NCI-H1092 (cell line): ENCODE measurements at places on chromosomes 16 and 17.

GRCh38 chr17:55398689-55399088 is 22.9 kb downstream of the MMD start:
- no peak for DNase-seq

DNA sequence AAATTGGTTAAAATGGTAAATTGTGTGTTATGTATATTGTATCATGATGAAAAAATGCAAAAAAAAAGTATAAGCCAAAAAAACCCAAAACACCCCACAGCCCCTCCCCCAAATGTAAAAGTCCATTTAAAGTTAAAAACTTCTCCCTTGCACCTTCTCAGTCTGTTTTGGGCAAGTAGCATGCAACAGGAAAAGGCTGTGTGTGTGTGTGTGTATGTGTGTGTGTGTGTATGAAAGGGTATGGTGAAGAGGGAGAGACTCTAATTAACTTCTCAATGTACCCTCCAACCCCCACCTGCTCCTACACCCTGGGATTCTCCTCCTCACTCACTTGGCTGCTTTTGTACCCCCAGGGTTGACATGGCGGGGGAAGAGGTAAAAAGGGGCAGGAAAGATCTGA is 9.2 kb upstream of the GGT6 start:
- no peak for DNase-seq

GRCh38 chr17:82970067-82970466 is 109.3 kb upstream of the METRNL start:
- DNase-seq = no peak

GRCh38 chr16:80803339-80804055 is 901 bp downstream of the CDYL2 start:
- no peak for DNase-seq

- DNase-seq = no peak
Observed at GRCh38 chr16:85537795-85538401, 75.2 kb upstream of the GSE1 start.

DNA sequence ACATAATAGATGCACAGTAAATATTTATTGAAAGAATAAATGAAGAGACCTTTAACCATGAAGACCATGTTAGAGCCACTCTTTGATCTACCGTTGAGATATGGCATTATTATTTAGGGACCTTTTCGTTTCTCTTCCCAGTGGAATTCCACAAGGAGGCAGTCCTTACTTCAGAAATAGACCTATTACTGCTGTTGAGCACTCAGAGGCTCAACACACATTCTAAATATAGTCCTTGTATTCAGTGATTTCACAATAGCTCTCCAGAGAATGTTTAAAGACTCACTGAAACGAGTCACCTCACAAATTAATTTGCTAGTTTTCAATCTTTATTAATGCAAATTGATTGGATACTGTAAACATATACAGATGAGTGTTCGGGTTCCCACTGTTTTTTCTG is 603.8 kb downstream of the CDH8 start:
- no peak for DNase-seq

DNA sequence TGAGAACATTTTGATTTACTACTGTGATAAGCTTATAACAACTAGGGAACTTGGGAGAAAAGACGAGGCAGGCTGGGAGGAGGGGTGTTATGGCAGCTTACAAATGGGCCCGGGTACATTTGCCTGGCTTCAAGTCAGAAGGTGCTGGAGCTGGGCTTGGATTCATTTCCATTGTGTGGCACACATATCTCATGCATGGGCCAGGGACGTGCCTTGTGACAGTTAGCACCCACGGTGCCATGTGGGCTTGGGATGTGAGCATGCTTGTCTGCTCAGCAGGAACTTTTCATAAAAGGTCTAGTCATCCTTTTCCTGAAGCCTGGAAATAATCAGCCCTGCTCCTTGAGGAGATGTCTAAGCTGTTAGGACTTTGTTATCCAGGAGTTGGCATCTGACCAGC is 572.2 kb downstream of the CDH13 start:
- DNase-seq = no peak

- DNase-seq = no peak
Observed at GRCh38 chr16:70582280-70582978, 58.8 kb downstream of the SF3B3 start.

GRCh38 chr17:77887110-77887463 is 71.4 kb upstream of the TNRC6C start:
- no peak for DNase-seq

- DNase-seq = no peak
Observed at GRCh38 chr17:57552114-57552624, 192.9 kb downstream of the CCDC182 start.

GRCh38 chr16:89706518-89707260 is 5.2 kb upstream of the SPATA2L start:
- no peak for DNase-seq

DNA sequence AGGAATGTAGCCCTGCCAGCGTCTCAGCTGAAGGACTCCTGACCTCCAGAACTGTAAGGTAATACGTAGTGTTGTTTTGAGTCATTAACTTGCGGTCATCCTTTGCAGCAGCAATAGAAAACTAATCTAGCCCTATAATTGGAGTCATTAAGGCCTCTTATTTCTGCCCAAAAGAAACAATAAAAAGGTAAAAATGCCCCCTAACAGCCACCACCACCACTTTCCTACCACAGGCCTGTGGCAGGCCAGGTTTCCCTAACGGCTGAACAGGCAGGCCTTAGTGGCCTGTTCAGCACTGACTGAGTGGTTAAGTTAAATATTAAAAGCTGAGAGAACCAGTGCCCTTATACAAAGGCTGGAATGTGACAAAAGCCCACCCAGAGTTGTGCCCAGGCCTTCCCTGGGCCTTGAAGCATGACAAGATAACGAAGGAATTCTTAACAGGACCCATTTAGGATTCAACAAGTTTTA is 286.5 kb upstream of the ERCC4 start:
- no peak for DNase-seq

- DNase-seq = no peak
Observed at GRCh38 chr16:59899940-59900339, 1165.8 kb upstream of the GOT2 start.

DNA sequence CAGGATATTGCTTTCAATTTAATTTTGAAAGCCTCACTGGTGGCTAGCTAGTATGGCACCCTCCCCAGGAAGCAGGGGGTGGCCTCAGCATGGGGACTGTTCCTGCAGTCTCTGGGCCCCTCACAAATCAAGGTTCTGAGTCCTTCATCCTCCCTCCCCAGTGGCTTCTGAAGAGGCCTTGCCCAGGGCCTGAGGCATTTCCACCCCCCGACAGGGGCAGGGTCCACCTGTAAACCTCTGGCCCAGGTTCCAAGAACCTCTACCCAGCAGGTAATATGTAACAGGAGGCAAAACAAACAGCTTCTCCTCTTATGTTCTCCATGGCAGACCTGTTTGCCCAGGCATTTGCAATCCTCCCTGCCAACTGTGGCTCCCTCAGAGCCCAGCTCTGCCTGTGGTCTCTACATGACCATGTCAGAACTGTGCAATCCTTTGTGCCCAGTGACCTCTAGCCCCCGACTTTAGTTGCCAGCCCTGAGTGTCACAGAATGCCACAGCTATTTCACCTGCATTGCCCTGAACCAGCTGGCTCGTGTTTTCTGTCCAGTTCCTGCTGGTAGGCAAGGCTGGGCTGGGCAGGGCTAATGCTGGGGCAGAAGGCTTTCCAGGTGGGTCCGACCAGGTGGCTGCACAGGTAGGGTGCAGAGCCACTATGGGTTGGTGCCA is 14.3 kb downstream of the ACSF2 start:
- DNase-seq = no peak

DNA sequence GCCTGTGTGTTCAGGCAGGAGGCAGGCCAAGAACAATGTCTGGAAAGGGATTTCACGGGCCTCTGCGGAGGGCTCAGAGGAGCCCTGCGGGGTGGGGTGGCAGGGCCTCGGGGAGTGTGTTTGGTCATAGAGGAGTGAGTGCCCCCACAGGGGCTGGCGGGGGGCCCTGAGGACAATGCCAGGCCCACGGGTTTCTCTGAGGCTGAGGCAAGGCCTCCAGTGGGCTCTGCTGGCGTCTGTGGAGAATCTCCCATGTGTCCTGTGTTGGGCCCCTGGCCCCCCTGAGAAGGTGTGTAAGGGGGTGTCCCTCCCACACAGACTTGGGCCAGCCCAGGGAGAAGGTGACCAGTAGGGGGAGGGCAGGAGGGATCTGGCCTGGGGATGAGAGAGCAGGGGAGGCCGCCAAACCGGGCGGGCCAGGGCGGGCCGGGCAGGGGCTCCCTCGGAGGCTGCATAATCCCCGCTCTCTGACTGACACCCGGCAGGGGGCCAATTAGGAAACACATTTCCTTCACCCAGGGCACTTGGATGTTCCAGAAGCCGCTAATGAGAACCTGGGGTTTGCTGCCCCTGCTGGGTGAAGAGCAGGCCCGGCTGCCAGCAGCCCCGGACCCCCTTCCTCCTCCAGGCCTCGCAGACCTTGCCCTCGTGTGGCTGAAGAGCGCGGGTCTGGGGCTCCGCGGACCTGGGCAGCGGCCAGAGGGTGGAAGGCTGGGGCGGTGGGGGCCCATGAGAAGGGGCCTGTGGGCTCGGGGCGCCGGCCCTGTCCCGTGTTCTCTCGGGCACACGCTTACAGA is 204.2 kb downstream of the NTN1 start:
- no peak for DNase-seq
